ENCODE measurements at places on chromosomes 16 and 17. TPM values are rescaled to one million over a fixed set of nuclear protein-coding genes. Genes with fewer than 3 reads are reported as not detected.

Gene MARF1
- 15.3 TPM for total RNA-seq

Gene MFAP4
- total RNA-seq: 638 TPM

Gene TIMP2
- 323 TPM for total RNA-seq

Gene KRT28
- total RNA-seq: not detected
